ENCODE measurements at places on chromosomes 3 and 15. TPM values are rescaled to one million over a fixed set of nuclear protein-coding genes. Genes with fewer than 3 reads are reported as not detected.
A peak's percentile ranks its signal among the peaks of the same experiment; 100 is the strongest.

Gene ERC2
- total RNA-seq, result 1.1 TPM

Gene SMAD6
- 17.4 TPM for total RNA-seq

Gene GABPB1
- 21.3 TPM for total RNA-seq

Gene MUSTN1
- 15.9 TPM for total RNA-seq

Gene SLC22A13
- total RNA-seq, result 0.68 TPM

Gene RHCG
- total RNA-seq, result 1.1 TPM

Gene SLC2A2
- not detected for total RNA-seq

Gene NR2E3
- total RNA-seq, result 0.23 TPM

Gene ROPN1
- not detected for total RNA-seq

Gene SERPINI2
- total RNA-seq, result 0.55 TPM

Gene SEMA3G
- total RNA-seq, result 7.5 TPM

GRCh38 chr3:128473180-128473519, 6.5 kb upstream of the DNAJB8 start:
- no peak for DNase-seq

DNA sequence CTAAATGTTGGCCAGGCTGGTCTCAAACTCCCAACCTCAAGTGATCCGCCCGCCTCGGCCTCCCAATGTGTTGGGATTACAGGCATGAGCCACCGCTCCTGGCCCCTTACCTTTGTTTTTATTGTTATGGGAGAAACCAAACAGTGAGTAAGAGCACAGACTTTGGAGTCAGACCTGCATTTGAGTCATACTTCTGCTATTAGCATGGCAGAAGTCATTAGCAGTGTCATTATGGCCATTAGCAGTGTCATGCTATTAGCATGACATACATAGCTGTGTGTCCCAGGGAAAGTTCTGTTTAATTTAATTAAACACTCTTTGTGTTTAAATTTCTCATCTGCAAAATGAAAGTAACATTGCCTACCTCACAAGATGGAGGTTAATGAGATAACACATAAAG, 54.8 kb downstream of the SQOR start:
- DNase-seq, result no peak

DNA sequence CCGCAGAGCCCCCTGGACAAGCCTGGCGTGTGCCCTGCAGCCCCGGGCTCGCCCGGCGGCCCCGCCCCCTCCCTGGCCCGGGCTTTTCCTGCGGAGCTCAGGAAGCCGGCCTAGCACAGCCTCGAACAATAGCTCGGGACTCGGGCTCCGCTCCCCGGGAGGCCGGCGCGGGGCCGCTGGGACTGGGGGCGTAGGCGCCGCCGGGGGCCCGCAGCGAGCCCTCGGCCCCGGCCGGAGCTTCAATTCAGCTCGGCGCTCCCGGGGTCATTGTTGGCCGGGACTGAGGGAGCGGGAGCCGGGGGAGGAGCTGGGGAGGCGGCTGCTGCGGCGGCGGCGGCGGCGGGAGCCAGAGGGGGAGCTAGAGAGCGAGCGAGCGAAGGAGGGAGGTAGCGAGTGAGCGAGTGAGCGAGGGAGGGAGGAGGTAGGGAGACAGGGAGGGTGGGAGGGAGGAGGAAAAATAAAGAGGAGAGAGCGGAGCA, 41.0 kb upstream of the ROPN1 start:
- DNase-seq, result peak; percentile 89

DNA sequence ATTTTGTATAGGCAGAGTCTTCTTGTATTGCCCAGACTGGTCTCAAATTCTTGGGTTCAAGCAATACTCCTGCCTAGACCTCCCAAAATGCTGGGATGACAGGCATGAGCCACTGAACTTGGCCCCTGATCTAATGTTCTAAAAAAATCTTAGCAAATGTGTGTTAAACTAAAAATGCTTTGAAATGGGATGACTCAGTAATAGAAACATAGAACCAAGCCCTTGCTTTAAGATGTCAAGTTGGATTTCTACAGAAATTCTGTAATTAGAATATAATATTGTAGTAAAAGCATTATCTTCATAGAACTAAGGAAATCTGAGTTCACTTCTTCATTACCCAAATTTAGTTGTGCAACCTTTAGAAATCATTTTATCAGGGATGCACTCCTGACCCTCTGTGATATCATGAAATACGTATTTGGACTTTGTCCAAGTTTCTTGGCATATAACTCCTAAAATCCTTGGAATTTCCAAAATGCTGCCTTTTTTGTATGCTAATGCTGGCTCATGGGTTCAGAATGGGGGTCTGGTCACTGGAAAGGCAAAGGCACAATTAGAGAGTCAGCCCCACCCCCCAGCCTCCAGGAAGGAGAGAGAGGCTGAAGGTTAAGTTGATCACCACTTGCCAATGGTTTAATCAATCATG, 217.3 kb downstream of the TP63 start:
- no peak for DNase-seq

GRCh38 chr15:74333662-74334061, 33.8 kb downstream of the CYP11A1 start:
- no peak for DNase-seq

- no peak for DNase-seq
Observed at GRCh38 chr3:149957361-149958125, 13.2 kb downstream of the PFN2 start.

GRCh38 chr3:29493109-29493508, 212.2 kb downstream of the RBMS3 start:
- no peak for DNase-seq

GRCh38 chr3:11698326-11699082, 54.8 kb upstream of the VGLL4 start:
- no peak for DNase-seq

DNA sequence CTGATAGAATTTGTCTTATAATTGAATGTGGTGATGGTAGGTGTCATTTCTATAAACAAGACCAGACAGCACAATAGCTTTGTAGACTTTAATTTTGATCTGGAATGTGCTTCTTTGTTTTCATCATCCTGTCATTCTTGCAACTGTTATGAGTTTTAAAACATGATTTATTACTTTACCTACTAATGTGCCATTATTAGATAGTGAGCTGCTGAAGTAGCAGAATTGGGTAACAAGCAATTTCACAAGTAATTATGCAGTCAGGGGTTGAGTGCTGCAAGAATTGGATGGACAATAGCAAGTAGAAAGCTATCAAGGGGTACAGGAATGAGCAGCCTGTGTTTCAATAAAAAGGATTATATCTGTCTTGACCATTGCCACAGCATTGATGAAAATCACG, 975.6 kb downstream of the ROBO1 start:
- no peak for DNase-seq

- no peak for DNase-seq
Observed at GRCh38 chr15:48336940-48337339, 5.7 kb downstream of the DUT start.

DNA sequence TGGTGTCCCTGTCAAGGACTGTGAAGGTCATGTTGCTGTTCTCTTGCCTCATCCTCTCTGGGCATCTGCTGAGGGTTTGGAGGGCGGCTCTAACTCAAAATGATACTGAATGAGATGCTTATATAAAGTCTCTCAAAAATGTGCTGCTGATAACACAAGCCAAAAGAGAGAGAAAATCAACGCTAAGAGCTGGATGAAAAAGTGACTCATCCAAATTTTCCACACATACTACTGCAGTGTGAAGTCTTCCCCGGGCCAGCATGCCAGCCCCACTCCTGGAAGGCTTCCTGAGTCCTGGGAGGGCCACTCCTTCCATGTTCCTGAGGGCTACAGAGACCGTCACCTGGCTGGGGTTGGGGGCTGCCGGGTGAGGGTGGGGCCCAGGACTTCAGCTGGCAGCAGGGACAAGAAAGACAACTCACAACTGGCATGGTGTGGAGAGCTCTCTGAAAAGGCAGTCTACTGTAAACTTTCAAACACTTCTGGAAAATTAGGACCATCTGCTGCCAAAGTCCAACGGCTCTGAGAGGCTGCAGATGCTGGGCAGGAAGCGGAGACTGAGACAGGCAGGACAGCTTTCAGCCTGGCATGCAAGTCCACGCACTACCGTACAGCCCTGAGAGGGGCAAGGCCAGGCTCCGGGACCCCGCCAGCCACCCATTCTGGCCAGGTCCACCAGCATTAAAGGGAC, 200.3 kb downstream of the ADAMTS17 start:
- no peak for DNase-seq

GRCh38 chr3:157058392-157059071, 101.4 kb downstream of the CCNL1 start:
- no peak for DNase-seq

GRCh38 chr3:111681661-111682426, 86.7 kb upstream of the ZBED2 start:
- no peak for DNase-seq

DNA sequence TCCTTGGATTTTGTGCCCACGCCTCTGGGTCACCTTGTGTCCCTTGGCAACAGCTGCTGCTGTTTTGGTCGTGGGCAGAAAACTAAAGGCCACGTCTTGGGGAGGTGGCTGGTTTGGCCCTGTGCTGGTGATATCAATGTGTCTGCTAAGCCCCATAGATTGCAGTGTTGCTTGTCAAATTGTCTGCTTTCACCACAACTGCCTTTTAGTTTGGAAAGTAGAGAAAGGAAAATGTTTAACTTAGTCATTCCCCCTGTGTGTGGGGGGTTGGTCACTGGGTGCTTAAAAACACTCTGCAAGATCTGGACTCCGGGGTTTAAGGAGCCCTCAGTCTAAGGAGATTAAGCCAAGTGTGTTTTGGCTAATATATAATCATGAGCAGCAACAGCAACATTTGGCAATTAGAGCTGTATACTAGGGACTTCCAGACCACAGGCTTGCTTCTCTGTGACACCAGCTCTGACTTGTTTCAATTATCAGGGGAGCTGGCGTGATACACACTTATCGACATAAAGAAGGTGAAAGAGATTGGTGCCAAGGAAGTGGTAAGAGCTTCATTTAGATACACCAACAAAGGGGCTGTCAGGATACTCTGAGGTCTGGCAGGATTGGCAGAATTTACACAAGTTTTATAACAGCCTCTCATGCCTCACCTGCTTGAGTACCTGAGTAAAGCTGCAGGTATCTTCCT, 3.5 kb downstream of the SMAD3 start:
- no peak for DNase-seq

GRCh38 chr15:68421115-68421551, 10.8 kb downstream of the ITGA11 start:
- peak; percentile 43 for DNase-seq

GRCh38 chr15:56252386-56252785, 8.7 kb upstream of the RFX7 start:
- DNase-seq, result no peak

DNA sequence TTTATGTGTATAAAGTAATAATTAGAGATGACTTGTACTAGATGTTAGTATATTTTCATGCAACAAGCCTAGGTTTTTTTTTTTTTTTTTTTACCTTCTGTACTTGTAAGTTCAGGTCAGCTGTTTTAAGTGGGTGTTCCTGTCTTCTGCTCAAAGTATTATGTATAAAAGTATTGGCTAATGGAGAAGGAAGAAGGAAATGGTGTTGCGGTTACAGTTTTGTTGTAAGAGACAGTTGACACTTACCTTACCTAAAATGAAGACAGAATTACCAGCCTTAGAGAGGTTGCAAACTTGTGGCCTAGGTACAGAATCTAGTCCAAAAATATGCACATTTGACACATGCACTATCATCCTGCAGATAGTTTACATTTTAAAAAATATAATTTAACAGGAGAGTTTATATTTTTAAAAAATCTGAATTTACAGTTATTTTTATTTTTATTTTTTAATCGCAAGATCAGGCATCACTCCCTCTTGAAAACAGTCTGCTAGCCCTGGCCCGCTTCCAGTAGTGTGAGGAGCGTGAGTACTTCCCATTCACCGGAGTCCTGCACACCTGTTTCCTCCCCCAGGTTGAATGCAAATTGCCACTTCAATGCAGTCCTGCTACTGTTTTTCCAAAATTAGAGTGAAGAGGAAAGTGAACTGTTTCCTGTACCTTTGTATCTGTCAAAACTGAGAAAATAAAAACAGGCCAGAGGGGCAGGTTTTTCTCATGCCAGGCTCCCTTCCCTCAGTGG, 224.3 kb upstream of the SOX2 start:
- DNase-seq, result no peak

GRCh38 chr15:71344316-71344715, 229.0 kb downstream of the THSD4 start:
- DNase-seq, result no peak

- DNase-seq, result no peak
Observed at GRCh38 chr15:99477791-99478471, 87.9 kb upstream of the MEF2A start.

GRCh38 chr3:140695361-140696061, 17.6 kb downstream of the TRIM42 start:
- no peak for DNase-seq

DNA sequence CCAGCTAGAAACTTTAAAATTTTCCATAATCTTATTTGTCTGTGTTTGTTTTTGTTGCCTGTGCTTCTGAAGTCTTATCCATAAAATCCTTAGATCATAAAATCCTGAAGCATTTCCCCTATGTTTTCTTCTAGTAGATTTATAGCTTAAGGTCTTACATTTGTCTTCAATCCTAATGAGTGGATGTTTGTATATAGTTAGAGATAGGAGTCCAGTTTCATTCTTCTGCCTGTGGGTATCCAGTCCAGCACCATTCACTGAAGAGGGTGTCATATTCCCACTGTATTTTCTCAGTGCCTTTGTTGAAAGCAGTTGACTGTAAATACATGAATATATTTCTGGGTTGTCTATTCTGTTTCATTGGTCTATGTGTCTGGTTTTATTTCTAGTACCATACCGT, 44.8 kb upstream of the SPSB4 start:
- DNase-seq, result no peak

- no peak for DNase-seq
Observed at GRCh38 chr15:66237513-66238235, 15.9 kb downstream of the MEGF11 start.

- DNase-seq, result no peak
Observed at GRCh38 chr3:72320955-72321303, 527.3 kb downstream of the SHQ1 start.

GRCh38 chr3:141093397-141093796, 42.2 kb downstream of the SPSB4 start:
- DNase-seq, result no peak

DNA sequence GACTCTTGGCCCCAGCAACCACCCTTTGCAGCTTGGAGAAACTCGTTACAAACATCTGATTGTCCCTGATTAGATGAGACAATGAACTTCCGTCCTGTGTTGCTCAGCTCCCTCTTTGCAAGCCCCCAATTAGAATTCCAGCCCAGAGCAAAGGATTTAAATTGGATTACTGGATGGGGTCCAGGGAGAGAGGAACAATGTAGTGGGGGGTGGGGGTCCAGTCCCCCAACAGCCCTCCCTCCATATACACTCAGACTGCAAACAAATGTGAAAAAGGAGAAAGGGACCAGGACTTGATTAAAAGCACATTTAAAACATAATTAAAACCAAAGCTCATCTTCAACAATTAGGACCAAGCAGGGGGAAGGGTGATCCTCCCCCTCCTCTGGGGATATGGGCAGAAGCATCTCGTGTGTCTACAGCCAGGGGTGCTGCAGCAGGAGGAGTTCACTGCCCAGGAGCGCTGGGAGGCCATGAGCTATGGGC, 71.7 kb upstream of the TMEM115 start:
- DNase-seq, result no peak

- DNase-seq, result no peak
Observed at GRCh38 chr3:9238721-9239295, 10.6 kb downstream of the SRGAP3 start.

Measured in ureter (tissue), 1 donor.